ENCODE measurements at places on chromosomes 5 and 9. TPM values are rescaled to one million over a fixed set of nuclear protein-coding genes. Genes with fewer than 3 reads are reported as not detected.

Gene PDE4D
- total RNA-seq, result 210 TPM

Gene IFNA13
- total RNA-seq, result not detected

Gene C1QTNF3
- 12.6 TPM for total RNA-seq

Gene PRRT1B
- total RNA-seq, result not detected

Gene GARIN3
- not detected for total RNA-seq

Gene UCK1
- total RNA-seq, result 15.5 TPM

Gene HCN1
- total RNA-seq, result 14.3 TPM

Gene RICTOR
- 56.7 TPM for total RNA-seq

Gene TGFBI
- 4.9 TPM for total RNA-seq

Gene NOXA1
- total RNA-seq, result 1.2 TPM

Gene PCDHB16
- 5.3 TPM for total RNA-seq

Measured in frontal cortex (tissue), 4 donors.